ENCODE measurements at places on chromosomes 3 and 15.

DNA sequence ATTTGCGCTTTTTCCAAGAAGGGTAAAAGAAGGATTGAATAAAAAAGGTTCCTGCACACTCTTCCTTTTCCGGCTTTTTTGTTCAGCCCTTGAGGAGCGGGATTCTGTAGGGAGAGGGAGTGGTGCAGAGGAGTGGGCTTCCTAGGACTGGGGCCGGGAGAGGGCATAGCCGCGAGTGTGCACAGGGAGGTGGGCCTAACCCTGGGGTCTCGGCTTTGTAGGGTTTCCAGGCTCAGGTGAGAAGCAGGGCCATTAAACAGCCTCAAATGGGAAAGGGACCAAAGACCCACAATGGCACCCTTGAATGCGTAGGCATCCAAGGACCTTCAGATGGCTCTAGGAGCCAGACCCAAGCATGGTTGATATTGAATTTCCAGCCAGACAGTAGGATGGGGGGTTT is 35.4 kb upstream of the RAB6B start:
- no peak for DNase-seq

- DNase-seq: no peak
These were observed 20.7 kb upstream of the POC1A start for GRCh38 chr3:52174896-52175295.

DNA sequence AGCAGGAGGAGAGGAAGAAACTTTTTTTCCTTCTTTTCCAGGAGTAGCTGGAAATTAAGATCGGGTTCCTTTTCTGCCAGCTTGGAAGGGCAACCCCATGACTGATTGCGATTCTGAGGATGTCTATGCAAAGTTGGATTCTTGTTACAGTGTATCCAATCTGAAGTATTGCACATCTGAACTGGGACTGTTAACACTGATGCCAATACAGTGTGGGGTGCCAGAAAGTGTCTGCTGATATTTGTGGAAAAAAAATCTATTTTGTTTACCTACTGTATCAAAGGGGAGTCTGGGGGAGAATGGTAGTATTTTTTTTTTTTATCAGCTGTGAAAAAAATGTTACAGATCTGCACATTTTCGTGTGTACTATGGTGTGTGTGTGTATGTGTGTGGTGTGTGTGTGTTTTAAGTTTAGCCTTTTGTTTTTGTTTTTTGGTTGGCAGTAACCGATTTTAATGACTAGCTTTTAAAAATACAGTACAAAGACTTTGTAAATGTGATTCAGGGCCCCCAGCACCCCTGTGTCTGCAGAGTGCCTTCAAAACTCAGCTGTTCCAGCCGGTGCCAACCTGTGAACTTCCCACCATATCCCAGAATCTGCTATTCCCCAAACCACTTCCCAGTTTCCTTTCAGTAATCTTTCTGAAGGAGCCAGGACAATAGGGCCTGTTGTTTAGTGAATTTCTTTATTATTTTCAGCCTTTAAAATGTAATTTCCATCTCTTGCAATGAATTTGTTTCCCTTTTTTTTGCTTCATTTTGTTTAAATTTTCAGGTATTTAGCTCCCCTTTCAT is 1.9 kb downstream of the RAP2B start:
- no peak for DNase-seq

DNA sequence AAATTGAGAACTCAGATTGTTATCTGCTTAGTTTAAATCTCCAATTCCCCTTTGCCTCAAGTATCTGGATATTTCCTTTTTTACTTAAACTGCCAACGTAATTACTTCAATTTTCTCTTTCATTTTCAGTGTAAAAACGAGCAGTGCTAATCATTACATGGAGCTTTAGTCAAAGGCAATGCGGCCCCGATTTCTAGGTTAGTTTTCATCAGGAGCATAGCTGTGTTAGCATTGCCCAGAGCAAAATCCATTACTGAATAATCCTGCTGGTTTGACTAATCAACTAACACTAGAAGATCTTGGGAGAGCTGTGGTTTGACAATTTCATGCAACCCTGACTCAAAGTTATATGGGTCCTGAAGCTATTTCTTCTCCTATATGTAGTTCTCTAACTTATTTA is 46.2 kb downstream of the ZPLD1 start:
- DNase-seq: no peak

GRCh38 chr3:76514836-76515235 is 525.1 kb upstream of the ROBO2 start:
- no peak for DNase-seq

- DNase-seq: no peak
These were observed 74.0 kb upstream of the LINGO1 start for GRCh38 chr15:77706482-77707244.
